Fibroblast of skin of scalp (primary cell): ENCODE measurements at places on chromosomes 1 and 21.

DNA sequence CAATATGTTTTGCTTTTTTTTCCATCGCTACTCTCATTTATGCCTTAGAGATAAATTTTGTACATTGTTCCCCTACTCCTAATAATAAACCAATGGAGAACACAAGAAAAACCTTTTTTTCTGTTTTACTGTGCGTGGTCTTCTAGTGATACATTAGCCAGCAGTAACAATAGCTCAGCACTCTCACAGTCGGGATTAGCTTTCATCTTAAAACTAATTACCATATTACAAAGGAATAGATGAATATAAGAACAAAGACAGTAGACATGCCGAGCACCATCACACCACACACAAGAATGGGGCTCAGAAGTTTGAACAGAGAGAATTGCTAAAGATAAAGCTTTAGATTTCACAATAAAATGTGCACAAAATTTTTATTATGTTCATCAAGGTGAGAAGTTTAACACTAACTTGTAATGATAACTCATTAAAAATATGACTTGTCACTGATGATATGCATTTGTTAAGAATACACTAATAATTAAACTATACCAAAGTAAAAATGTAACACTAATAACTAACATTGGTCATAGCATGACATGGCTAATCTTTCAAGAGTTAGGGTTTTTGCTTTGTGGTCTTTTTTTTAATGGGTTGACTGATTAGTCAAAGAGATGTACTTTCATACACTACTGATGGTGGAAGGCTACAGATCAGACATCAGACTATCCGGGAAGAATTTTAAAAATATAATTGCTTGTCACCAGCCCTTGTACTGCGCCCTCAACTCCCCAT, 61.8 kb downstream of the EXTL2 start:
- no peak for DNase-seq

GRCh38 chr1:45437323-45437722, 53.6 kb downstream of the TESK2 start:
- no peak for DNase-seq

GRCh38 chr1:244969355-244970235, 105.3 kb upstream of the HNRNPU start:
- DNase-seq, result peak; percentile 87

GRCh38 chr1:58982259-58982998, 198.6 kb upstream of the JUN start:
- no peak for DNase-seq

DNA sequence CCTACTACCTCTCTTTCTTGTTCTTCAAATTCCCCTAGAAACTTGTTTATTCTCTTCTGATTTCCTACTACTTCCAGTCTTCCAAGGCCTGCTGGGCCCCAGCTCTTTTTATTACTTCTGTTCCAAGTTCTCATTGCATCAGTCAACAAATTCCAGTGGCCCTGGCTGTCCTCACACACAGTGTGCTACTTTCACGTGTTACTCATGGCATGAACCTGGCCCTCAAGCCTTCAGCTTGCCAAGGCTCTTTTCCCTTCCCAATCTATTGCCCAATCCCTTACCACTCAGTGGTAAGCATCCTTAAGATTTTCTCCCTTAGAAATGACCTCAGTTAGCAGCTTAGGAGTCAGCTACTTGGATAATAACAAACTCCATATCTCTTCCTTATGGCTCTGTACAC, 613.5 kb downstream of the LMO4 start:
- peak; percentile 62 for DNase-seq

- DNase-seq, result no peak
These were observed 160.5 kb upstream of the HMCN1 start for GRCh38 chr1:185573677-185574076.

DNA sequence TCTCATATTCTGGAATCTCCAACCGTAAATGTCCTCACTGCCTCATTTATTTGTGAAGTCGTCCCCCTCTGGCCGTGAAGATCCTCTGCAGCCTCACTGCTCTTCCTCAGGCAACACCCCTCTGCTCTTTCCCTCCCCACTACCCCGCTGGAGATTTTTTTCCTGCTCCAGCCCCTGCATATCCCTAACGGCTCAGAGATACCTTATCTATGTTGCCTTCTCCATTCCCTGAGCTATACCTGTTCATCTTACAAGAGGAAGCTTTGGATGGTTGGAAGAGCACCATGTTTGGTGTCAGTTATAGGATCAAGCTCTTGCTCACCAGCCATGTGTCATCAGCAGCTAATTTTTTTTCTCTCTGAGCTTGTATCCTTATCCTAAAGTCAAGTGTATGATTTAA, 26.4 kb downstream of the LRRC8B start:
- DNase-seq, result no peak

- DNase-seq, result peak; percentile 43
These were observed 224.4 kb downstream of the DSCAM start for GRCh38 chr21:40622531-40622930.

DNA sequence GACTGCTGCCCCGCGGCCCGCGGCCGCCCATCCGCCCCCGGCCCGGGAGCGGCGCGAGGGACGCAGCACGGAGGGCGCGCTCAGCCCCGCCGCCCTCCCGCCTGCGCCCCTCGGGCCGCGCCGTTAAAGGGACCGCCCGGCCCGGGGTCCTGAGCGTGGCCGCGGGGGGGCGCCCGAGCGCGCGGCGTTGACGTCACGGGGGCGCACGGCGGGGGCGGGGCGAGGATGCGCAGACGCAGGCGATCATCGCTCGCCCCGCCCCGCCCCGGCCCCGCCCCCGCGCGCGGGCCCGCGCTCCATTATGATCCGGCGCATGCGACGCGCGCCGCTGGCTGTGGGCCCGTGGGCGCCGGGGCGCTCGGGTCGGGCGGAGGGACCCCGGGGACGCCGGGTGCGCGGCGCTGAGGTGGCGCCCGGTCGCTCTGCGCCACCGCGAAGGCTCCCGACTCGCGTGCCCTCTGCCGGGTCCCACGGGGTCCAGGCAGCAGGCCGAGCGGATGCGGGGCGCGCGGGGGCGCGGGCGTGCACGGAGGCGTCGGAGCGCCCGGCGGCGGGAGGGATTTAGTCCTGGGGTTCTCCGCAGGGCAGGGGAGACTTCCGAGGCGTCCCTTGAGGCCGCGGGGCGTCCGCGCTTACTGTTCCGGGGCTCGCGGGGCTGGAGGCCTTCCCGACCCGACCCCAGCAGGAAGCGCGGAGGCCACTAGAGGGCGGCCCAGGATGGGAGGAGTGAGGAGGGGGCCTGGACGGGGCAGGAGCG, at the start of gene DVL1:
Gene DVL1, minus strand, starts transcription at position 163 of the 757 bp plus-strand sequence. CDS start 353 bp downstream, outside the sequence.
- peak; percentile 79 for DNase-seq

GRCh38 chr1:165327538-165327937, 29.0 kb downstream of the LMX1A start:
- no peak for DNase-seq

- peak; percentile 90 for DNase-seq
These were observed 20.7 kb downstream of the DDX20 start for GRCh38 chr1:111776391-111776790.

GRCh38 chr1:57826535-57826934, 402.7 kb upstream of the DAB1 start:
- no peak for DNase-seq

GRCh38 chr1:20184481-20184900, 1.4 kb upstream of the UBXN10 start:
- DNase-seq, result no peak

GRCh38 chr1:217407534-217408001, 223.3 kb downstream of the GPATCH2 start:
- DNase-seq, result no peak

DNA sequence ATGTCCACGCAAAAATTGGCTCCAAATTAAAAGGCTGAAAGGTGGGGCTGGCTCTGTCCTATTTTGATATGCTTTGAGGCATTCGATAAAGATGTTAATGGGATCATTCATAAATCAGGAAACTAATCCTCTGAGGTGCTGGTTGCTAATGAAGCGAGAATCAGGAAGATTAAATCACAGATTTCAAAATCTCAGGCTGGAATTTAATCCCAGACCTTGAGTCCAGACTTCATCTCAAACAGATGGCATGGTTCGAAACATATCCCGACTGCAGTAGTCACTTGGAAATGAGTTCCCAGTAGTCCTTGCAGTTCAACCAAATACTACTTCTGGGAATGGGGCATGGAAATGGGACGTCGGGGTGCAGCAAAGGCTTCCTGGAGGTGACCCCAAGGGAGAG, 4.5 kb upstream of the KLF17 start:
- DNase-seq, result no peak

DNA sequence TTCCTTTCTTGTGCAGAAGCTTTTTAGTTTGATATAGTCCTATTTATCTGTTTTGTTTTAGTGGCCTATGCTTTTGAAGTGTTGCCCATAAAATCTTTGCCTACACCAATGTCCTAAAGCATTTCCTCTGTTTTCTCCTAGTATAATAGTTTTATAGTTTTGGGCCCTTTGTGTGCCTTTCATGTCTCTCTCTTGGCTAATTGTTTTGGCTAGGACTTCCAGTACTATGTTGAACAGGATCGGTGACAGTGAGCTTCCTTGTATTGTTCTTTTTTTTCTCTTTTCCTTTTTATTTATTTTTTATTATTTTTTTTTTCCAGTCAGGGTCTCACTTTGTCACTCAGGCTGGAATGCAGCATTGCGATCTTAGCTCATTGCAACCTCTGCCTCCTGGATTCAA, 47.0 kb upstream of the WARS2 start:
- no peak for DNase-seq

DNA sequence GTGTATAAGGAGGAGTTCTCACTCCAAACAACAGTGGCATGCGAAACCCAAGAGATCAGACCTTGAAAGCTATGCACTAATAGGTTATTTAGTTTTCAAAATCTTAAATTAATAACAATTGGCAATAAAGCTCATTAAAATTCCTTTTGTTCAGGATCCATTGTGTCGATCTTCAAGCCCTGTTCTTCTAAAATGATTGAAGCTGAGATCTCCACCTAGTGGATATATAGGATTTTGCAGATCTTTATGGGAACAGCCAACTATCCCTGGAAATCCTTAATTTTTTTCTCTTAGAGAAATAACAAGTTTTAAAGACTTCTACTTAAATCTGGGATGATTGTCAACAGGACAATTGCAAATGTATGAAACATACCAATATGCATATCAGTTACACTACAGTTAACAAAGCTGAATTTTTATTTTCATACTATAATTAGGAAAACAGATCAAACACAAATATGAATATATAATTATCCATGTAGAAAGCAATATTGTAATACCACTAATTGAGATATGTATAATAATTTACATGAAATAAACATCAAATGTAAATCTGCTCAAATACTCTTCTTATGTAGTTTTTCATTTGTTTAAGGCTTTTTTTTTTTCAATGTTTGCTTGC, 43.3 kb downstream of the LRRC53 start:
- peak; percentile 43 for DNase-seq

- no peak for DNase-seq
These were observed 24.6 kb upstream of the SLC45A3 start for GRCh38 chr1:205704903-205705302.

DNA sequence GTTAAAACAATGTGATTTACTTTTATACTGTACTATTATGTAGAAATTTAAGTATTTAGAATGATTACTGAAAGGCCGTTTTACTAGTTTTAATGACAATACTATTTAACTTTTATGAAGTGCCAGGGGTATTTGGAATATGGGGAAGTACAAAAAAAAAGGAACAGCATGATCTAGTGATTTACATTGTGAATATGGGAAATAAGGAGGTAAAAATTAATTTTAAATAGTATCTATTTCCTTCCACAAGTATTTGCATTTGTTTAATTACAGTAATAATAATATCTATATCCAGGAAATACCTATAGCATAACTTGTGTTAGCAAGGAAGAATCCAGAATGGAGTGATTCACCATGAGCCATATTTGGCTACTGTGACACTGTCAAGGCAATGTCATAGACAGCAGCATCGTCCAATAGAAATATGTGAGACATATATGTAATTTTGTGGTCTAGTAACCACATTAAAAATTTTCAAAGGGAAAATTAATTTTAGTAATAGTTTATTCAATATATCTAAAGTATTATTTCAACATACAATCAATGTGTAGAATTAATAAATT, 22.0 kb downstream of the CNST start:
- peak; percentile 86 for DNase-seq

- peak; percentile 72 for DNase-seq
These were observed 1409.4 kb downstream of the MRPL39 start for GRCh38 chr21:24197923-24198322.

GRCh38 chr1:57860931-57861565, 437.2 kb upstream of the DAB1 start:
- no peak for DNase-seq
